ENCODE measurements at places on chromosomes 1 and 21. TPM values are rescaled to one million over a fixed set of nuclear protein-coding genes. Genes with fewer than 3 reads are reported as not detected.

DNA sequence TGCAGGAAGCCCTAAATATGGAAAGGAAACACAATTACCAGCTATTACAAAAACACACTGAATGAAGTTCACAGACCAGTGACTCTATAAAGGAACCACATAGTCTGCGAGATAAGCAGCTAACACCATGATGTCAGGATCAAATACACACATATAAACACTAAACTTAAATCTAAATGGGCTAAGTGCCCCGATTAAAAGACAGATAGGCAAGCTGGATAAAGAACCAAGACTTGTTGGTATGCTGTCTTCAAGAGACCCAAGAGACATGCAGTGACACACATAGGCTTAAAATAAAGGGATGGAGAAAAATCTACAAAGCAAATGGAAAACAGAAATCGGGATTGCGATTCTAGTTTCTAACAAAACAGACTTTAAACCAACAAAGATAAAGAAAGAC, 121.9 kb downstream of the SLC5A9 start:
- no peak overlapping the region for H3K27ac ChIP-seq
- DNase-seq: no peak
- no peaks in the 10 kb centered on the region for H3K4me1 ChIP-seq
- H3K4me3 ChIP-seq: no peak overlapping the region
- no peaks in the 10 kb centered on the region for H3K36me3 ChIP-seq

DNA sequence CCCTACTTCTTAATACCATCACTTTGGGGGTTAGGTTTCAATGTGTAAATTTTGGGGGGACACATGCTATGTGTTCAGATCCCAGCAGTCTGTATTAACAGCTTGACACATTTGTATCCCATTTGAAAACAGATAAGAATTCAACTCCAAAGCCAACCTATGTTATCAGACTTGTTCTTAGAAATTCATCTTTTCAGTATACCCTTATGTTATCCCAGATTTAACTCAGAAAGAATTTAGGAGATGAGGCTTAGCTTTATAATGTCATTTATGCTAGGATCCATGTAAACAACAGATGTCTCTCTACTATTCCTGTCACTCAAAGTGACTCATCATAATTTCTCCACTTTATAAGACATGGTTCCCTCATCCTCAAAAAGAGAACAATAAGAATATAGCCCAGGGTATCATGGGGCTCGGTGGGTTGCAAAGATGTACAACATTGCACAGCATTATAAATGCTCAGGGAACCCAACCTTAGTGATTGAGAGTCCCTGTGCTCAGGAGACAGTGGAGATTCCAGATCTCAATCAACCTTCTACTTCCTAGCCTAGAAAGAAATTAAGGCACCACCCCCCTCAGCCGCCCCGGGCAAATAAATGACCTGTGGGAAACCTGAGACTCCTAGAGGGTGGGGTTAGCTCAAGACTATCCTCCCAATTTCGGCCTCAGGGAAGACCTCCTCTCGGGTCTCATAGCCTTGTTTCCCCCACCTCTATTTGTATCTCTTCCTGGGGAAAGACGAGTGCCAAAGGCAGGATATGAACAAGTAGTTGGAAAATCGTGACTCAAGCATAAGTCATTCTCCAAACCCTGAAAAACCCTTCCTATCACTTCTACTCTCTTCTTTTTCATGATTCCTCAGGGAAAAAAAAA, 265.1 kb upstream of the CAMK1G start:
- no peak overlapping the region for H3K27ac ChIP-seq
- no peak for DNase-seq
- no peaks in the 10 kb centered on the region for H3K4me1 ChIP-seq
- H3K4me3 ChIP-seq: no peak overlapping the region
- H3K36me3 ChIP-seq: no peaks in the 10 kb centered on the region

GRCh38 chr1:106910798-106911197, 145.7 kb upstream of the PRMT6 start:
- no peak for DNase-seq
- H3K4me1 ChIP-seq: no peaks in the 10 kb centered on the region
- no peak overlapping the region for H3K4me3 ChIP-seq
- H3K36me3 ChIP-seq: no peaks in the 10 kb centered on the region
- no peaks in the 10 kb centered on the region for H3K27me3 ChIP-seq

DNA sequence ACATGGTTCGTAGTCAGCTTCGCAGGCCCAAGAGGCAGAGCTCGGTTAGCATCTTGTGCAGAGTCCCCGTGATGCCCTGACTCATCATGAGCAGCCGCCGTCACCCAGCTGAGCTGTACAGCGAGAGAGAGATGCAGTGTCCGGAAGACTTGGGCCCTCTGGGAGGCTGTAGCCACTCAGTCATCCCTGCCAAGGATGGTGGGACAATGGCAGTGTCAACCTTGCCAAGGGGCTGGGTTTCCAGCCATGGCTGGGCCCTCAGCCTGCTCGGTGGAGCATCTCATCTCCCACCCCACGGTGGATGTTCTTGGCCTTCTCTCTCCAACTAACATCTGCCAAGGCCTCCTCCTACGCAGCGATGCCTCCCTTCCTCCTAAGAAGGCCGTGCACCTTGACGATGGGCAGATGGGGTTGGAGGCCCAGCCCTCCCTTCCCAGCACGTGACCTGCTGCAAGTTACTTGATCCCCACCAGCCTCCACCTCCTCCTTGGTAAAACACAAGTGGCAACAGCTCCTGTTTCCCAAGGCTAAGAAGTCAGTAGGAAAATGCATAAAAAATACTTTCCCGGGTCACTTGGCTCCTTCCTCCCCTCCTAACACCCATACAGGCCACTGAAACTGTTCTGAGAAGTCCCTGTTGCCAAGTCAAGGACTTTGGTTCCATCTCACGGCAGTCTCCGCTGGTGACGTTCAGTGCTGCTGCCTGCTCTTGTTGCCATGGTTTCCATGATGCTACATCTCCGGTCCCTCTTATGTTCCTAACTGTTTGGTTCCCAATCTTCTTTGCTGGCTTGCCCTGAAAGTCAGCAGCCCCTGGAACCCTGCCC, 384.7 kb upstream of the VAMP3 start:
- no peak for DNase-seq
- H3K4me3 ChIP-seq: no peak overlapping the region
- no peak overlapping the region for H3K27ac ChIP-seq
- H3K4me1 ChIP-seq: no peaks in the 10 kb centered on the region
- H3K27me3 ChIP-seq: no peaks in the 10 kb centered on the region
- H3K36me3 ChIP-seq: no peaks in the 10 kb centered on the region

DNA sequence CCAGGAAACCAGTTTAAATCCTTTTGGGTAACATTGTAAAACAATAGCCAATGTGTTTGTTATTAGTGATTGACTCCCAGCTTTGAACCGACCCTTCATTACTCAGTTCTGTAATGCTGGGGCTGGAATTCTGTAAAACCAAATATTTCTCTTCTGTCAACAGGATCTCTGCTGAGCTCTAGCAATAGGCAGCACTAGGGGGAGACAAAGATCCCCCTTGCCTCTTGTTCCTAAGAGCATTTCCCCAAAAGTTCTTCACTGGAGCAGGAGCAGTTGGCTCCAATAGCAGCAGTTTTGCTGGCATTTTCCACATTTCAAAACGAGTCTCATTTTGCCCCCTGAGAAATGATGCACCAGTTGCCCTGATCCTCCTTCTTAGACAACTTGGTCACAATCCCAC, 1671.1 kb downstream of the MRPL39 start:
- H3K27me3 ChIP-seq: no peaks in the 10 kb centered on the region
- H3K36me3 ChIP-seq: no peaks in the 10 kb centered on the region
- no peak overlapping the region for H3K27ac ChIP-seq
- DNase-seq: no peak
- no peak overlapping the region for H3K4me3 ChIP-seq
- H3K4me1 ChIP-seq: no peaks in the 10 kb centered on the region

GRCh38 chr1:33140153-33141149, 41.4 kb downstream of the TRIM62 start:
- no peaks in the 10 kb centered on the region for H3K4me1 ChIP-seq
- H3K4me3 ChIP-seq: no peak overlapping the region
- H3K27ac ChIP-seq: no peak overlapping the region
- no peaks in the 10 kb centered on the region for H3K27me3 ChIP-seq

GRCh38 chr1:15835205-15835740, 12.2 kb upstream of the SPEN start:
- no peaks in the 10 kb centered on the region for H3K27me3 ChIP-seq
- peak; percentile 13 for DNase-seq
- peak overlapping the region; percentile 79 for H3K4me3 ChIP-seq

- DNase-seq: no peak
- no peak overlapping the region for H3K27ac ChIP-seq
- H3K36me3 ChIP-seq: no peaks in the 10 kb centered on the region
- no peaks in the 10 kb centered on the region for H3K4me1 ChIP-seq
- peaks cover 50% of the 10 kb centered on the region for H3K27me3 ChIP-seq
Observed at GRCh38 chr1:204973449-204973848, 69.6 kb upstream of the CNTN2 start.

Gene GPR25
- total RNA-seq: 1.8 TPM

- H3K27me3 ChIP-seq: no peaks in the 10 kb centered on the region
- no peak overlapping the region for H3K27ac ChIP-seq
- no peaks in the 10 kb centered on the region for H3K36me3 ChIP-seq
- no peak overlapping the region for H3K4me3 ChIP-seq
- no peak for DNase-seq
- H3K4me1 ChIP-seq: no peaks in the 10 kb centered on the region
Observed at GRCh38 chr1:81596341-81596740, 204.4 kb upstream of the ADGRL2 start.

DNA sequence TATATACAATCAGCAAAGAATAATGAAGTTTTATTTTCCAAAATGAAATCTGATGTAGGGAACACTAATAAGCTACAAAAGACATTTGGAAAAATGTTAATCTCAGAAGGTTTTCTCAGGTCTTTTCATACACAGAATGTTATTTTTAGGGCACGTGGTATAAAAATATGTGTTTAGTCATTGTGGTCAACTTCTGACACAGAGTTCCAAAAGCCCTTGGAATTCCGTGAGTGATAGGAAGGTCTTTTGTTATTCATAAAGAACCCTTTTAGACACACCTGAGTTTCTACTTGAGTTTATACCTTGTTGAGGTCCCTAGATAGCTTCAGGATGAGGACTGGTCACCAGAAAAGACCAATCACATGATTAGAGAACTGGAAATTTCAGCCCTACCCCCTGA, 277.6 kb upstream of the NCAM2 start:
- H3K4me3 ChIP-seq: no peak overlapping the region
- H3K36me3 ChIP-seq: no peaks in the 10 kb centered on the region
- no peak for DNase-seq
- H3K4me1 ChIP-seq: no peaks in the 10 kb centered on the region

DNA sequence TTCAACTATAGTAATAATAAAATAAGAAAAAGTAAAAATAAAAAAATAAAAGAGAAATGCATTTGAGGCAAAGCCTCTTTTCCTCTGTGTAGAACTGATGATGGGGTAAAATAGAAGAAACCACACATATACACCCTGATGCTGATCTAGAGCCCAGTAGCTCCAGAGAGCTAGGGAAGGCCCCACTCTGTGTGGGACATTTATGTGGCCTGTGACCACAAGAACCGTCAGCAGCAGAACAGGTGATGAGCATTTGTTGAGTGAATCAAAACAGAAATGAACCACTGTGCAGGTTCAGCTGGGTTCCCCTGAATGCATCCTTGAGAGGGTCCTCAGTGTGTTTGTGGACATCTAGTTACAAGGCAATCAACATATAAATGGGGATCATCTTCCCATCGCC, 221.8 kb upstream of the HOOK1 start:
- no peaks in the 10 kb centered on the region for H3K4me1 ChIP-seq
- H3K27ac ChIP-seq: no peak overlapping the region
- no peaks in the 10 kb centered on the region for H3K27me3 ChIP-seq
- no peak overlapping the region for H3K4me3 ChIP-seq
- DNase-seq: no peak
- H3K36me3 ChIP-seq: no peaks in the 10 kb centered on the region

DNA sequence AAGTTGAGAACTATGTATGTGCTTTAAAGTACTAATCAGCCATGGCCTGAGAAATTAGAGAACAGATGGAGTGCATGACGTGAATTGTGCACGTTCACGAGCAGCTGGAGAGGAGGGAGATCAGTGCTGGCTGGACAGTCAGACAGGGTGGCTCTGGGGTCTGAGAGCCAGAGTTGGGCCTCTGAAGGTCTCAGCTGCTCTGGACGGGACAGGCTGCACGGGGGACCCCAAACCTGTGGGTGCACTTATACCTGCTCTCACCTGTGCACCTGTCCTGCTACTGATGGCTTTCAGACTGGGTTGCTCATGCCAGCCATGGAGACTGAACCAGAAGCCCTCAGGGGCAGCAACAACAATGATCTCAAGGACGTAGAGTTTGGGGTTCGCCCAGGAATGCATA, 43.5 kb downstream of the UMODL1 start:
- H3K36me3 ChIP-seq: no peaks in the 10 kb centered on the region
- H3K27me3 ChIP-seq: peaks cover 58% of the 10 kb centered on the region
- H3K4me1 ChIP-seq: peaks cover 8% of the 10 kb centered on the region
- no peak overlapping the region for H3K4me3 ChIP-seq

DNA sequence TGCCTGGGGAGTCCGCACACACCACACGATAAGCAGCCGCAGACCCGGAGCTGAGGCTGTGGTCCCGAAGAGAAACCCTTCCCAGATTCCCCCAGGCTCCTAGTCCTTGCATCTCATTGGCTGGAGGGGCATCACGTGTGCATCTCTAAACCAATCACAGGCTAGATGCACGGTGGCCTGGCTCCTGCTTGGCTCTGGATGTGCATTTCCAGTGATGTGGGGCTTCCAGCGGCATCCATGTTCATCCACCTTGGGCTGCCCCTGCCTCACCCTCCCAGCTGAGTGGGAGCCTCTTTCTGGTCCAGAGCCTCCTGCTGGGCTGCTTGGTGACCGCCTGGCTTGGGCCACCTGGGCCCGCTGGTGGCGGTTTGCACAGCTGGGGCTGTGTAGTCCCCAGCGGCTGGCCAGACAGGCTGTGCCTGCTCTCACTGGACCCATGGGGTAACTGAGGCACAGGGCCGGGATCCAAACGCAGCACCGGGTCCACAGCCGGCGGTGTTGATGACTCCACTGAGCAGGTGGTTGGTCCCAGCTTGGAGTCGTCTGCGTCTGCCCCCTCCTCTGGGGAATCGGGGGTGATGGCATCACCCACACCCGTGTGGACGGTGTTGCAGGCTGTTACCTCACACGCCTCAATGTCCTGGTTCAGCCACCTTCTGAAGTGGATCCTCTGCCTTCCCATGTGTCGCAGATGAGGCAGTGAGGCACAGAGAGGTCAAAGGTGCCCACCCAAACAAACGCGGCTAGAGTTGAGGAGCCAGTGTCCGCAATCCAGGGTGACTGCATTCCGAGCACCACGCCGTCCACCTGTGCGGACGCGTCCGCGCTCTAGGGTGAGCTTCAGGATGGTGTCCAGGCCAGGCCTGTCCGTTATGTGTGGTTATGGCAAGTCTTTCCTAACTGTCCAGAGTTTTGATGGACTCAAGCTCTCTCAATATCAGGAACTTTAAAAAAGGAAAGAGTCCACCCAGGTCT, 41.3 kb downstream of the COL6A1 start:
- no peak overlapping the region for H3K4me3 ChIP-seq
- DNase-seq: no peak
- H3K36me3 ChIP-seq: no peaks in the 10 kb centered on the region
- no peak overlapping the region for H3K27ac ChIP-seq
- H3K27me3 ChIP-seq: no peaks in the 10 kb centered on the region
- no peaks in the 10 kb centered on the region for H3K4me1 ChIP-seq

All from T-cell (primary cell).